Coronary artery (tissue), 2 donors: ENCODE measurements at places on chromosomes 3 and 15.

GRCh38 chr3:47251689-47252088, 30.9 kb downstream of the KIF9 start:
- DNase-seq = no peak

GRCh38 chr3:135192929-135193328, 397.9 kb downstream of the EPHB1 start:
- DNase-seq = no peak

DNA sequence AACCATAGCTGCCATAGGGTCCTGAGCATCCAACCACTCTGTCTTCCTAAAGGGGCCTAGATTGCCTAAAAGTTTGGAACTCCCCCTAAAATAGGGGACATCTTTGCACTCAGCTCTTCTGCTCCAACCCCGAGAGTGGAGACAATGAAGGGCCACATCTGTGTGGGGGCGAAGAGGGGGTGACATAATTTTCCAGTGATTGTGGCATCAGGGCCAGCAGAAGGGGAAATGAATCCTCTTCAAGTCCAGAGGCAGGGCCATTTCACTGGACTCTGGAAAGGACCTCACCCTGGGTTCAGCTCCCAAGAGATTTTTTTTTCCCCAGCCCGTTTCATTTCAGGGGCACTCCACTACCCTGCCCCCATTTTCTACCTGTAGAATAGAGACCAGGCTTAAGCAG, 4.6 kb upstream of the ANKRD63 start:
- no peak for DNase-seq

- no peak for DNase-seq
Observed at GRCh38 chr3:149227591-149228268, 6.1 kb upstream of the CP start.

- DNase-seq = no peak
Observed at GRCh38 chr15:55872471-55872870, 120.9 kb downstream of the NEDD4 start.

GRCh38 chr3:182802413-182803390, 9.4 kb downstream of the ATP11B start:
- DNase-seq = no peak

GRCh38 chr15:54681584-54681983, 515.2 kb downstream of the RSL24D1 start:
- DNase-seq = no peak

GRCh38 chr3:49158103-49158709, 7.9 kb downstream of the CCDC71 start:
- DNase-seq = no peak

DNA sequence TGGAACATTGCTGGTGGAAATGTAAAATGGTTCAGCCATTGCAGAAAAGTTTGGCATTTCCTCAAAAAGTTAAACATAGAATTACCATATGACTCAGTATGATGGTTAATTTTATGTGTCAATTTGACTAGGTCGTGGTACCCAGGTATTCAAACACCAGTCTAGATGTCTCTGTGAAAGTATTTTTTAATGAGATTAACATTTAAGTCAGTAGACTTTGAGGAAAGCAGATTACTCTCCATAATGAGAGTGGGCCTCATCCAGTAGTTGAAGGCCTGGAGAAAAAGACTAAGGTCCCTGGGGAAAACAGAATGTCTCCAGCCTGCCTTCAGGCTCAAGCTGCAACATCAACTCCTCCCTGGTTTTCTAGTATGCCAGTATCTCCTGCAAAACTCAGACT, 42.3 kb upstream of the TMEM87A start:
- no peak for DNase-seq

- DNase-seq = peak; percentile 79
Observed at GRCh38 chr3:39147711-39148434, 5.5 kb downstream of the CSRNP1 start.

- DNase-seq = no peak
Observed at GRCh38 chr15:34336991-34337556, 507 bp downstream of the SLC12A6 start.

DNA sequence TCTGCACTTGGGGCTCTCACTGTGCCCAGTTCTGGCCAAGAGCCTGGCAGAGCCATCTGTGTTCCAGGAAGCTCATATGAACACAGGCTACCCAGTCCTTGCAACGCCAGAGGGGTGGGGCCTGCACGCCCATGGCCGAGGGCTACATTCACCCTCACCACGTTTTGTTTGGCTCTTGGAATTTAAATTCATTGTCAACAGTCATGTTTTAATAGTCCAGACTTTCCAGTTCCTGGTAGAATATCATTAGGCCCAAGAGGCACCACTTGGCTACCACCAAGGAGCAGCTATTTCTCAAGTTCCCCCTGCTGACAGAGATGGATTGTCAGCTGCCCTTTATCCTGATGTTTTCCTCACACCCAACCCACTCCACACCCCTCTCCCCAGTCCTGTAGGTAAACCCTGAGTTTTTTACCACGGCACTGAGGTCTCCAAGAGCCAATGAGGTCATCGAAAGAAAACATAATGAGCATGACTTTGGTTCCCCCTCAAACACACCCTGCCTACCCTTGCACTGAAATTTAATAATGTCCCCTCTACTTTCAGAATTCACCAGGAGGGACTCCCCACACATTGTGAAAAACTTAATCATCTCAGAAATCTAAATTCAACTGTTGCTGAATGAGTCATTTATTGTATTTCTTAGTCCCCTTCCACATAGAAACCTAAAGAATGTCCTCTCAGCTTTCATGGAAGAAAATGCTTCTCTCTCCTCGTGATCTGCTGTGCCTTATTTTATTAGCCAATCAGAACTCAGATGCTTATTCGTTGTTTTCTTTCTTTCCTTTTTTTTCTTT, 125.1 kb downstream of the SHQ1 start:
- DNase-seq = no peak

DNA sequence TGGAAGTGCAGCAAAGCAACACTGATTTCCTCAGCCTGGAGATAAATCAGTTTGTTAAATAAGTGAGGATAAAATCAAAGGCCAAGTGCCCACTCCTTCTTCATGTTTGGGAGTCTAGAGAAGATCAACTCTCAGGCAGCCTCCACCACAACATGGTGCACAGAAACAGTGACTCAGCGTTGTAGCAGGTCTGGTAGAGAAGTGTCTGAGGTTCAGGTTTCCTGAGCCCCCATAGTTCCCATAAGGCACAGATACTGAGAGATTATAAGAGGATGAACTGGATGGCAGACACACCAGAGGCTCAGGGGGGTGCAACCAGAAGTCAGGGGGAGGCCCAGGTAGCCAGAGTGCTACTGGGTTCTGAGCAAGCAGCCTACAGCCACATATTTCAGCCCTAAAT, 166.7 kb downstream of the FRMD5 start:
- DNase-seq = no peak

DNA sequence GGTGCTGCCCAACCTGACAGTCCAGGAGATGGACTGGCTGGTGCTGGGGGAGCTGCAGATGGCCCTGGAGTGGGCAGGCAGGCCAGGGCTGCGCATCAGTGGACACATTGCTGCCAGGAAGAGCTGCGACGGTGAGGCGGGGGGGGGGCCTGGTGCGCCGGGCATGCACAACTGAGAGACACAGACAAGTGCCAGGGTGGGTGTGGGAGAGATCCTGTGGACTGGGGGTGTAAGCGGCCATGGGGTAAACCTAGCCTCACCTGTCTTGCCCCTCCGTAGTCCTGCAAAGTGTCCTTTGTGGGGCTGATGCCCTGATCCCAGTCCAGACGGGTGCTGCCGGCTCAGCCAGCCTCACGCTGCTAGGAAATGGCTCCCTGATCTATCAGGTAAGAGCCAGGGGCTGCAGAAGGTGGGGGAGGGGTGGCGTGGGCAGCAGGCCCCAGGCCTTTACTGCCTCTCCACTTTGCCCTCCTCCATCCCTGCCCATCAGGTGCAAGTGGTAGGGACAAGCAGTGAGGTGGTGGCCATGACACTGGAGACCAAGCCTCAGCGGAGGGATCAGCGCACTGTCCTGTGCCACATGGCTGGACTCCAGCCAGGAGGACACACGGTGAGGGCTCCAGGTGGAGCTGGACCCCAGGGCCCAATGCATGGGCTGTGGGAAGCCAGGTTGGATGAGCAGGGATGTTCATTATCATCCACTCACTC, 3.3 kb downstream of the CHRD start:
- no peak for DNase-seq

DNA sequence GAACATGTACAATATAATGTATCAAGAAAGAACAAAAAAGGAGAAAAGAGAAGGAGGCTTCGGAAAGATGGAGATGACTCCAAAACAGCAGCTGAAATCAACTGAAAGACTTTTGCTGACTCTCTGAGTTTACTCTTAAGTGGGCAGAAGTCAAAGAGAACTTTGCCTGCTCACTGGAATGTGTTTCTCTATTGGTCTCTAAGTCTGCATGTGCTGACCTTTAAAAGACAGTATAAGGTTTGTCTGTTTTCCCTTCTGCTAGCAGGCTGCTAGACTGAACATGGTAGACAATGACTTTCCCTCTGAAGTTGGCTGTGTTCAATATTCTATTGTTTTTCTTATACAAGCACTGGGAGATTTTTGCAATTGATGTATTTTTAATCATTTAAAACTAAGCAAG, 7.2 kb upstream of the MAP4 start:
- no peak for DNase-seq

GRCh38 chr3:72316501-72317279, 531.6 kb downstream of the SHQ1 start:
- DNase-seq = no peak

DNA sequence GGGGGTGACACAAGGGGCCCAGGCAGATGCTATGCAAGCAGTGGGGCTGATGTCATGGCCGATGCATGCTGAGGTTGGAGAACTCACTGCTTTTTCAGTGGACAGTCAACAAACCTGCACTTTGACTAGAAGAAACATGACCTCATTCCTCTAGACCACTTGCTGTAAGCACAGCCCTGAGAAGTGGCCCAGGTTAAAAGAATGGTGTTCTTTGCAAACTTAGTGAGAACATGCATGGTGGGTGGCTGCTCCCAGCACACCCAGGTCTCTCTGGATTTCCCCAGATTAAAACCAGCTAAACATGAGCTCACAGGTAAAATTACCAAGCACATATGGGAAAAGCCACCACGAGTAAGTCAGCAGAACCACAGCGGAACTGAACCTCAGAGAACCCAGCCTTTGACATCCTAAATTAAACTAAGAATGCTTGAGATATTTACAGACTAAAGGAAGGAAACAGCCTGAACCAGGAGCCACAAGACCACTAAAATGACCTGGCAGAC, 15.5 kb downstream of the DLEC1 start:
- DNase-seq = no peak

- no peak for DNase-seq
Observed at GRCh38 chr15:89335298-89336041, 846 bp upstream of the POLG start.

DNA sequence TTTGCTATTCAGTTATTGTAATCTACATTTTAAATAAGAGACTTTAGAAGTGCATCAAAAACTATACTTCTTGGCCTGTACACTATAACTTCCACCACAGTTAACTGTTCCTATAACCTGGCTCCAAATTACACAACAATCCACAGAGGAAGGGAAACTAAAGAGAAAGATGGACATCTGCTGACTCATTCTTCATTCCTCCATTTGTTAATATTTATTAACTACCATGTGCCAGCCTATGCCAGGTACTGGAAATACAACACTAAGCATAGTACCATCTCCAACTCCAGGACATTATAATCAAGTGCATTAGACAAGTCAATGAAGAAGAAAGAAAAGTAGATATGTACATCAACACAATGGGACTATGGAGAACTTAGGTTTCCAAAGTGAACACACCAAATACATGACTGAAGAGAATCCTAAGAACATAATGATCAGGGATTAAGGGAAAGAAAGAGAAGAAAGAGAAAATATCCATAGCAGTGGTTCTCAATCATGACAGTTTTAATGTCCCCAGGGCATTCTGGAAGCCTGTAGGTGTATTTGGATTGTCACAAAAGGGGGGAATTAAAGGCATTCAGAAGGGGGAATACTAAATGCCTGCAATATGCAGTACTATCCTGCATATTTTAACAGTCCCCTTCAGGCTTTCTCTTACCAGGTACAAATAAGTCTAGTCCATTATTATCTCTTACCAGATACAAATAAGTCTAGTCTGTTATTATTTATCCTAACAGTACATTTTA, 8.9 kb downstream of the ICE2 start:
- no peak for DNase-seq

DNA sequence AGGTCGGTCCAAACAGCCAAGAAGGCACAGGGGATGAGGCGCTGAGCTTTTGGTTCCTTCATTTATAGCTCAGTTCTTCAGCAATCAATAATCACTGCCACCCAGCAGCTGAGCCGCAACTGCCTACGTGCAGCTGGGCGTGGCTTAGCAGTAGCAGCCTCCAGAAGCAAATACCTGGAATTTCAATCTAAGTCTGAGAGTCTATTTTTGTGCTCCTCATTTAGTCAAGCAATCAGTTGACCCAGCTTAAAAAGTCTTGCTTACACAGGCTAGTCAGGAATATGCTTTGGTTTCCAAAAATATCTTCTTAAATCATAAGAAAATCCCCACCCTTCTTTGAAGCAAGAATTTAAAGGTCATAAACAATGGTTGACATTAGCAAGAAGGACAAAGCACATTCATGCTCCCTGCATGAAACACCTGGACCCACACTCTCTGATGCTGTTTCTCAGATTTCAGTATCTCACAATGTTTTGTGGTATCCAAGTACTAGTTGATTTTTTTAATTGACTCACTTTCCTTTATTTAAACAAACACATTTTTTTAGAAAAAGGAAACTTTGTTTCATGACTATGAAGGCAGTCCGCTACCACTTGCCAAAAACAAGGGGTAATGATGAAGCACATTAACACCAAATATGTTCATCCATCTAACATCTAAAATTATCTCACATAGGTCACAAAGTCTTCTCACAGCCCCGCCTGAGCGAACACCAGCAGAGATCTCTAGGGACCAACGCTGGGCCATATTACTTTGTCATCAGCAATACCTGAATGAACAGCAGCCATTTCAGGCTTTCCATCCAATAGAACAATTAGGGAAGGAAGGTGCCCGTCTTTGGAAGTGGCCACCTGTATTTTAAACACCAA, 106.1 kb downstream of the OXNAD1 start:
- no peak for DNase-seq

DNA sequence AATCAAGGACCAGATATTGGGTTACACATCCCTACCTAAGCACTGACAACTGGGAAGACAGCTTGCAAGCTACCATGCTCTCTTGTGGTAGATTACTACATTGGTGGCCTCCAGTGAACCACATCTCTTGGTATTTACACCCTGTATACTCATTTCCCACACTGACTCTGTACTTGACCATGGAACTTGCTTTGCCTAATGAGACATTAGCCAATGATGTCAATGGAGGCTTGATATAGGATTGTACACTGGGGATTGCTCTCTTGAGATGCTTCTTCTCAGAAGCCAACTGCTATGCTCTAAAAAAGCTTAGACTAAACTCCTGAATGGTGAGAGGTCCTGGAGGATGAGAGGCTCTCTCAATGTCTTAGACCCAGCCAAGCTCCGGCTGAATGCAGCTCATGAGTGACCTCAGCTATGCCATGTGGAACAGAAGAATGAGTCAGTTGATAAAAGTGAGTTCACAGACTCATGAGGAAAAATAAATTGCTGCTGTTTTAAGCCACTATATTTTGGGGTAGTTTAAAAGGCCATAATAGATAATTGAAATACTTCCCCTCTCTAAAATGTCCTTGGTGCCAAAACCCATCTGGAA, 61.5 kb upstream of the GALNT15 start:
- DNase-seq = no peak

- DNase-seq = no peak
Observed at GRCh38 chr3:150005243-150006112, 34.8 kb upstream of the PFN2 start.
